ENCODE measurements at places on chromosomes 7 and 10.

DNA sequence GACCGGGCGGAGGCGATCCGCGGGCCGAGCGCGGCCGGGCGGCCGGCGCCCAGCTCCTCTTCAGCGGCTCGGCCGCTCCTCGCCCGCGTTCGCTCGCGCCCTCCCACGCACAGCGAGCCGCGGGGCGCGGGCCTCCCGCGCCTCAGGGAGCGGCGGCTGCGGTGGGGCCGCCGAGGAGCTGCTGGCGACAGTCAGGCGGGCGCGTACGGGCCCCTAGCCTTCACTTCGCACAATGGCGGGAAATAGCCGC is at the start of gene MCMBP:
Gene MCMBP, minus strand, starts transcription at position 234 of the 250 bp plus-strand sequence. CDS start 259 bp downstream, outside the sequence.
- no peak for DNase-seq

DNA sequence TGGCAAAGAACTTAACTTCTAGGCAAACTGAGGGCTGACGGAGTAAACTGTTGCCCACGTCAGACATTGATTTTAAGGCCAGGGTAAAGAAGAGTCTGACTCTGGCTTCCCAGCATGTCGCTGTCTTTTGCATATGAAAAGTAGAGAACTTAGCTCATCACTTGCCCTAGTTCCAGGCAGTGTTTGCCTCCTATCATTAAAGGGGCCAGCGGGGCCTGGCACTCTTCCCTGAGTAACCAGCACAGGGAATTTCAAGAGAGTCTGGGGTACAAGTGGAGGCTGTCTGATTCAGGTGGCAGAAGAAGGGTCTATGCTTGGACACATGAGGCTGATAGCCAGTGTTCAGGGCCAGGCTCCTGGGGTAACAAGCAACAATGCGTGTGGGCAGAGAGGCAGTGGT is 4.8 kb downstream of the DENND2A start:
- no peak for DNase-seq

DNA sequence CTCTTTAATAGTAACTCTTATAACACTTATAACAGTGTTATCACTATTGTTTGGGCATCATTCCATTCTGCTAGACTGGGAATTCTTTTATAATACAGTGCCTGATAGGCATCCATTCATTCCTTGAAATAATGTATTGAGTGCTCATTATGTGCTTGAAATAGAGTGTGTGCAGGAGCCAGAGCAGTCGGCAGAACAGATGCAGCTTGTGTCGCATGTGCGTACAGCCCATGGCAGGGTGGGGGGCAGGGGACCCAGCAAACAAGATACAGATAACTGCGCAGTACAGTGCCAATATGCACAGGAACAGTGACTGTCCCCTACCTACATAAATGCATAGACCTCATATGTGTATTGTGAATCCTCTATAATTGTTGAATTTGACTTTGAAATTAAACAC is 99.3 kb downstream of the KAT6B start:
- DNase-seq, result no peak

- no peak for DNase-seq
Measured at GRCh38 chr7:157816526-157817250, 479.9 kb downstream of the DNAJB6 start.

DNA sequence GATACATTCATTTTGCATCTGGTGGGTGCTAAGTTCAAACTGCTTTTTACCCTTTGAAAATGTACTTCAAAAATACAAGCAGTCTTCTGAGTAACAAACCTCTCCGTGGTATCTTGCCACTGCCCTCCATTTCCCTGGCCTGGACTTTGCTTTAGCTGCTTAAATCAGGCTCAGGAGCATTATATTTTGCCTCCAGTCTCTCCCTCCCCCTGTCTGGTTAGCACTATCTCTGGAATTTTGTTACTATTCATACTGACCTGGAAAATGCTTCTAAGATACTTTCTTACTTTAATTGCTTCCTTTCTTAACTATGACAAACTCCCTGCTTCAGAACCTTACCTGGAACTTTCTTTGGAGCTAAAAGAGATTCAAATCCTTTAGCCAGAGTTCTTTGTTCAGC is 369.8 kb downstream of the GFRA1 start:
- DNase-seq, result no peak

DNA sequence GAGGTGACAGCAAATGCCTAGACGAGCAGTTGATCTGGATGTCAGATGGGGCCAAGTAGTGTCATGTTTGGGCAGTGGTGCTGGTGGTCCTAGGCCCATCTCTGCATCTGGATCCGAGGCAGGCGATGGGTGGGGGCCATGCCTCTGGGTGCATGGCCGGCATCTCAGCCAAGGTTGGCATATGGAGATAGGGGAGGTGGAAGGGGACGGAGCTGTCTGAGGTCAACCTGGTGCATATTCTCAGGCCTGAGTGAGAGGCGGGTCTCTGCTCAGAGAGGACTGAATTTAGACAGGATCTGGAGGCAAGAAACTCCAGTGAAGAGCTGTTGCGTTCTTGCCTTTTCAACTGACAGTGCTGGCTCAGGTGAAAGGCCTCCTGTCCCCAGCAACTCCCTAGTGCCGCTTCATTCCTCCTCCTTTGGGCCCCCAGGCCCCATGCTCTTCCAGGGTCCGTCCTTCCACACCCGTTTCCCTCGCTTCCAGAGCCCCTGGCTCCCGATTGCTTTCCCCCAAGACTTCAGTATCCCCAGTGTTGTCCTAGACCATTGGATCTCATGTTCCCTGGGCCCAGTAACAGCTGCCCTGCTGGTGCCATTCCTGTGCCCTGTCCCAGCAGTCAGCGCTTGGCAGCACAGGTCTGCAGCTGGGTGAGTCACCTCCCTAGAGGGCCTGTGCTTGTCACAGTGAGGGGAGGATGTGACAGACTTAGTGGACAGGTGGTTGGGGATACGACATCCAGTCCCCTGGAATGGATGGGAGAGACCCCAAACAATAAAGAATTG is 32.6 kb downstream of the GBX1 start:
- DNase-seq, result no peak

DNA sequence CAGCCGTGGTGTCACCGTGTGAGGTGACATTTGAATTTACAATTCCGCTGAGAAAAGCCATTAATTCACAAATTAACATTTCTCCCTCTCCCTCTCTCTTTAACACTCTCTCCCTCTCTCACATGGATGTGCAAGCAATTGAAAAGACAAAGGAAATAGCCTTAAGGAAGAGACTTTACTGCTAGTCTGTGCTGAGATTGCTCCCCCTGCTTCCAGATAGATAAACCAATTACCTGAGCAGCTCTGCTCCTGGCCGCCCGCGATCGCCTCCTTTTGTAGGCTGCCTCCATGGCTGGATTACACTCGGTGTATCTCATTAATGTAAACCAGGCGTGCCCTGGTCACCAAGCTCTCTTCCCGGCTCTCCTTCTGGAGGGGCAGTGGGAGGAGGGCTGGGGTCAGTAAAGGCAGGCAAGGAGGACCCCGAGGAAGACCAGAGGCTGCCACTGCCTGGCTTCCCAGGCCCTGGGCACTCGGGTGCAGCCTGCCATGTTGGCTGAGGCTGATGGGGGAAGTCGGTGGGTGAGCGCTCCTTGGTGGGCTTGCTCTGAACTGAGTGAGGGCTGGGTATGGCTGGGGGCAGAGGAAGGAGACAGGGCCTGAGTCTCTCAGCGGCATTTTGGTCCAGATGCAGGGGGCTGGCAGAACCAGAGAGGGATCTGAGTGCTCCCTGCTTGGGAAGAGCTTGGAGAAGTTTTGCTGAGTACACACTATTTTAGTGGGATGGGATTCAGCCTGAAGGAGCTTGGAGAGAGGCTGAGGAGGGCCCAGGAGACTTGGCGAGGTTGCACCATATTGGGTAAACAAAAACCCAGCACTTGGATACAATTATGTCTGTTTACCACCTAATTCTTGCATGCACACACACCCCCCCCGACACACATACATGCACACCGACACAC is 42.9 kb downstream of the PAX2 start:
- DNase-seq, result no peak

DNA sequence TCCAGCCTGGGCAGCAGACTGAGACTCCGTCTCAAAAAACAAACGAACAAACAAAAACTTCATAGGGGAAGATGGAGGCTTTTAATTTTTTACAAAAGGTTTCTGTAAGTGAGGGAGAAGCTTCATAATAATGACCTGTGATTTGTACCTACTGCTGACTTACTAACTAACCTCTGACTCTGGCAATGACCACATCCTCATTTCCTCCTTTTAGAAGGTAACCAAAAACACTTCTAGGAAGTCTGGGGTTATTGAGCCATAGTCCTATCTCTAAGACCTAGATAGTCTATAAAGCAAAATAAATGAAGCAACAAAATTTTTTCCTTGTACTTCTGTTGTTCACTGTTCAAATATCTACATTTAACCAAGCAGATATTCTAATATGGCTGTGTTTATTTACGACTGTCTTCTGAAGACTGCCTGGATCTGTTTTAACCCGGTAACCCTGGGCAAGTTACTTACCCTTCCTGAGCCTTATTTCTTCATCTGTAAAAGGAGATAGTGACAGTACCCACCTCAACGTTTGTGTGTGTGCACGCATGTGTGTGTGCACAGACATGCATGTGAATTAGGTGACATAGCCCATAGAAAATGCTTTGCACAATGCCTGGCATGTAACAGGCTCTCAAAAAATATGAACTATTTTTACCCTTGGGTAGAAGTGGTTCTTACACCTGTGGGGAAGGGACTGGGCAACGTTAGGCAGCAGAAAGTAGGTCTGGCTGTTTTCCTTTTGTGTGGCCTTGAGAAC is 30.8 kb upstream of the SMNDC1 start:
- no peak for DNase-seq

GRCh38 chr10:7264313-7264756 is 146.5 kb downstream of the SFMBT2 start:
- no peak for DNase-seq

DNA sequence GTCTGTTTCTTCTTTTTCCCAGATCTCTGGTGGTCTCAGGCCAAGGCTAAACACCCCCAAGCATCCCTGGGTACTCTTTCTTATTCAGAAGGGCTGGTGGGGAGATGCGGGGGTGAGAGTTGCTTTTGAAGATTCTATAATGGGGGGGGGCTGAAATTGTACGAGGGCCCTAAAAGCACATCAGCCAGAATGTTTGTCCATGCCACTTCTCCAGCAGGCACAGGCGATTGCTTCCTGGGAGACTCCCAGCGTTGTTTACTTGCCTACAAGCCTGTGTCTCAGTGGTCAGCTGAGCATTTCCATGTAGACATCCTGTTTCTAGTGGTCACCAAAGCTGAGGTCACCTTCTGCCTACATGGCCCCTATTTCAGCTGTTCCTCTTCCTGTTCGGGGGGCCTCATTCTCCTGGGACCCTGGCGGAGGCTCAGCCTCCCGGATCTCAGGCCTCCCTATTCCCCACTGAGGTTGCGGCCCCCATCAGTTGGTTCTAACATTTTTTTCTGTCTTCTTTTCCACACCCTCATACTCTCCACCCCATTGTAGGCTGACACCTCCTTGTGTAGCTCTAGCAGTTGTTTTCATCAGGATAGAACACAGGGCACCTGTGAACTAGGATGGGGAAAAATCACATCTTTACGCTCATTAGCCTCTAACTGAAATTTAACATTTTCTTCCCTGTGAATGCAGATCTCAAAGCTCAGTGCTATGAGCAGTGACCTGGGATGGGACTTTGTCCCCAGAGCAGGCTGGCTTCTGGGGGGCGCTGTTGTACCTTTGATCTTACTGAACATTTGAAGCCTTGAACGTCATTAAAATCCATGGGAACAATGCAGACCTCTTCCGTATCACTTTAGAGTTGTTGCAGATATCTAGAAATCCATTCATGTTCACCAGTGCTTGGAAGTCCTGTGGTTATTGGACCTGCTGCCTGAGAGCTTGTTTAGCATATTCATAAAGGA is 286.5 kb downstream of the GLRX3 start:
- no peak for DNase-seq

- DNase-seq, result no peak
Measured at GRCh38 chr7:85004402-85004801, 182.5 kb downstream of the SEMA3D start.

- DNase-seq, result no peak
Measured at GRCh38 chr7:6096581-6096980, 65.4 kb downstream of the ANKRD61 start.

- no peak for DNase-seq
Measured at GRCh38 chr10:119442758-119443060, 99.8 kb downstream of the RGS10 start.

DNA sequence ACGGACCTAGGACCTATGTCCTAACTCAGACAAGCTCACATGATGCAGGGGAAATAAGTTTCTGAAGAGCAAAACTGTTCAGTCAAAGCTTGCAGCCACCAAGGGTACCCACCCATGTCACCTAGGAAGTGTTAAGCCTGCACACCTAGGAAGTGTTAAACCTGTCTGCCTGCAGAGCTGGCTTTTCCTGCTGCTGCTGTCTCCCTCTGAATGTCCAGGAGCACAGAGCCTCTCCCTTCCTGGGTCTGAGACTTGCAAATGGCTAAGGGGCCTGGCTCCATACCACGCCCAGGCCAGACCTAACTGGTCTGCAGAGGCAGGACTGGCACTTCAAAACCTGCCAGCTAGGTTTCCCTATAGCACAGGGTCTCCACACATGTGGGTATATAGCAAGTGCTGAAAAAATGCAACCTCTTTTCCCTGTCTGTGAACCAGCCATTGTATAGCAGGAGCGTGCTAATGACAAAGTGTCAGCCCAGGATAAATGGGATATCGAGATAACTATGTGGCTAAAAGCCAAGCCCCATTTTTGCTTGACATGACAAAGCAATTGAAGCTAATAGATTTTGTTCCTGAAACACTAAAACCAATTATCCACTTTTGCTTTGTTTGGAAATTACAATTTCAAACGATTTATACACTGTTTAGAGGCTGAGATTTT is 1.5 kb downstream of the GDF2 start:
- peak; percentile 9 for DNase-seq

- no peak for DNase-seq
Measured at GRCh38 chr10:25707572-25707971, 226.5 kb upstream of the MYO3A start.

DNA sequence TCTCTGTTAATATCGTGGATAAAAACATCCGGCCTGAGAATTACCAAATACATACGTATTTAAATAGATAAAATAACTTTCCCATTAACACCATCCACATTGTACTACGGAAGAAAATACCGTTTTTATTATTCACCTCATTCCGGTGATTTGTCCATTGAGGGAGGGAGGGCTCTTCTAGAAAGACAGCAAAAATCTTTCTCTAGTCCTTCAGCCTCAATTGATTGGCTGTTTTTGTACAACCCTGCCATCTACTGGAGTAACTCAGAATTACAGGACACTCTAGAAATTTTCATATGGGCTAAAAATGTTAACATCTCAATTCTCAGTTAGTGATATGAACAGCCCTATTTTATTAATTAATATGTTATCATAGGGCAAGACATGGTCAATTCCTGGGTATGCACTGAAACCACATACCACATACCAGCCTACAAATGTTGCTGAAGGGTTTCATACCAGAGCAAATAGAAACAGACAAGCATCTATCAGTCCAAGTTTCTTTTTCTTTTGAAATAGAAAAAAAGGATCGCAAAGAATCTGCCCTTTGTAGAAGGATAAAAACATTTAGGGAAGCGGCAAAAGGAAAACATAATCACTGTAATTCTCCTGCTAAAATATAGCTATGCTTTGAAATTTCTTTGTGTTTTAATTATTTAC is 55.8 kb upstream of the CDCA7L start:
- DNase-seq, result no peak

DNA sequence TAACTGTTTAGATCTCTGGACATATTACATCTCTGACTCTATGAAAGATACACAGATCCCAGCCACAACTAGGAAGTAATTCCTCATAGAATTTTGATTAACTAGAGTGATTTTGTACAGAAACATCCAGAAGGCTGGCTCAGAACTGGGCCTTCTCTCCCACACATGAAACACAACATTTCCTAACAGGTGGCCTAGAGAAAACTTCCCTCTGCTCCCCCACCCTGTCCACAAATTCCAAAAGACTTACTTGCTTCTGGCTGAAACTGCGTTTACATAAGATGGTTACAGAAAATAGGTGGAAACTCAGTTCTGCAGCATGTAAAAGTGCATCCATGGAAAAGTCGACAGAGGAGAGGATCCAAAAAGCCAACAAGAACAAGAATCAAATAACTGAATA is 132.9 kb downstream of the FZD1 start:
- no peak for DNase-seq
